Peyer's patch (tissue), 4 donors: ENCODE measurements at places on chromosomes 6 and 20. TPM values are rescaled to one million over a fixed set of nuclear protein-coding genes. Genes with fewer than 3 reads are reported as not detected.
A peak's percentile ranks its signal among the peaks of the same experiment; 100 is the strongest.

Gene CCM2L
- total RNA-seq: 5.3 TPM

Gene HSD17B8
- 52.5 TPM for total RNA-seq

Gene B3GALT4
- 33.1 TPM for total RNA-seq

Gene RNF182
- not detected for total RNA-seq

- H3K4me1 ChIP-seq: no peaks in the 10 kb centered on the region
- no peak for DNase-seq
- H3K4me3 ChIP-seq: no peak overlapping the region
- H3K27ac ChIP-seq: no peak overlapping the region
Measured at GRCh38 chr6:127807806-127808517, 92.9 kb downstream of the THEMIS start.

GRCh38 chr6:32738126-32738525 is 3.1 kb upstream of the HLA-DQA2 start:
- no peak for DNase-seq
- H3K4me3 ChIP-seq: no peak overlapping the region
- no peak overlapping the region for H3K27ac ChIP-seq
- H3K36me3 ChIP-seq: no peaks in the 10 kb centered on the region
- no peaks in the 10 kb centered on the region for H3K4me1 ChIP-seq
- H3K27me3 ChIP-seq: no peaks in the 10 kb centered on the region

- H3K4me1 ChIP-seq: no peaks in the 10 kb centered on the region
- H3K27ac ChIP-seq: no peak overlapping the region
- H3K4me3 ChIP-seq: no peak overlapping the region
- no peaks in the 10 kb centered on the region for H3K27me3 ChIP-seq
Measured at GRCh38 chr6:156557251-156557910, 219.8 kb upstream of the ARID1B start.

- no peaks in the 10 kb centered on the region for H3K4me1 ChIP-seq
- DNase-seq: peak; percentile 52
- peak overlapping the region; percentile 95 for H3K27ac ChIP-seq
- H3K36me3 ChIP-seq: peaks cover 28% of the 10 kb centered on the region
Measured at GRCh38 chr6:43628393-43629103, 516 bp downstream of the GTPBP2 start.

DNA sequence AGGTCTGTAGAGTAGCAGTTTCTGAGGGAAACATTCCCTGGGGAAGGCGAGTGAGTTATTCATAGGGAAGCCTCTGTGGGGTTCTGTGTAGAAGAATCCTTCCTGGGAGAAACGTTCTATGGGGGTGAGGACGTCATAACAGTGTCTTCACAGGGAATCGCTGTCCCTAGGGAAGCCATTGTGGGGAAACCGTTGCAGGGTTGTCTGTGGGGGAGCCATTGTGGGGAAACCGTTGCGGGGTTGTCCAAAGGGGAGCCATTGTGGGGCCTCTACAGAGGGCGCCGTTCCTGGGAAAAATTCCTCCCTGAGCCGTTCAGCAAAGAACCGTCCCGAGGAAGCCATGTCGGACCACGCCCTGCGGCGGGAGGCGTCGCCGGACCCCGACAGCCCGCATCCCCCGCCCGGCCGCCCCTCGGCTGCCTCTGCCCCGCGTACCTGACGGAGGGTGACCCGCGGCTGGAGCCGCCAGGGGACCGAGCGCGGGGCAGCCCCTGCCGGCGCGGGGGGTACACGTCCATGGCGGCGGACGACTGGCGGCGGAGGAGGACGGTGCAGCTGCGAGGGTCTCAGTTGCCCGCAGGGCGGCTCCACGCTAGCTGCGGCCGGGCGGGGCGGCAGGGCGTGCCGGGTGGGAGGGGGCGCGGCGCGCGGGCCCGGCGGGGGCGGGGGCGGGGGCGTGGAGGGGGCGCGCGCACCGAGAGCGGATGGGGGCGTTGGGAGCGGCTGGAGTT is at the start of gene DNAAF9:
DNAAF9 (minus strand) TSS at position 630 of the 731 bp plus-strand sequence; CDS start at position 518, 112 bp downstream.
- H3K36me3 ChIP-seq: no peaks in the 10 kb centered on the region
- no peaks in the 10 kb centered on the region for H3K27me3 ChIP-seq
- H3K4me1 ChIP-seq: peaks cover 3% of the 10 kb centered on the region
- H3K4me3 ChIP-seq: peak within 1 kb of the TSS; percentile 84
- peak; percentile 69 for DNase-seq

DNA sequence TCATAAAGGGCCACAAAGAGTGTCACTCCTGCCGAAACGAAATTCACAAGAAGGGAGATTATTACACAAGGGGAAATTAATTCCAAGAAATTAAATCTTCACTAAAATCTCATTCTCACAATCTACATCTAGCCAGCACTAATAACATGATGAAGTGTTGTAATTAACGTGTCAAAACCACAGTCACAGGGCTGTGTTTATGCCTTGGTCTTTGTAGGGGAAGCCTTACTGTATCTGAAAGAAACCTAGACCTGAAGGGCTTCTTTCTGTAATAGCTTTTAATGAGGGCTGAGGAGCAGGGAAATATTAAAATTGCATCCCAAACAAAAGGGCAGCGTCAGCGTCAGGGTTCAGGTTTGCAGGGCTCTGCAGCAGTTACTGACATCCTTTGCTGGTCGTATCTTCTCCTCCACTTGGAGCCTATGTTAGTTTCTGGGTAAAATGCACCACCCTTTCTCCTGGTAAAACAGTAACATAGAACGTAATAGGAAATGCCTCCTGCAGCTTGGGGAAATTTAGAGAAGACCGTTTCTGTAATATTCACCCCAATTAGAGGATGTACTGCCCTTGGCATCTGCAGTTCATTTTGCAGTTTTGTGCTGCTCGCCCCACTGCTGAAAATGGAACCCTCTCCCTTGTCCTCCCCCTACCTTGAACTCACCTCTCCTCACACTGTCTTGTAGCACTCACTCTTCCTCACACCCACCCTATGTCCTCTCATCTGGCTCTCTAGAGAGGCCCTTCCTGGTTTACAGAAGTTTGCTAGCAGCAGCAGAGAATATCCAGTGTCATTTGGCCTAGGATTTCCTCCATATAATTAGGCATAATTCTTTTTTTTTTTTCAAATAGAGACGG is 109.0 kb upstream of the TRAF3IP2 start:
- no peak overlapping the region for H3K4me3 ChIP-seq
- H3K27me3 ChIP-seq: no peaks in the 10 kb centered on the region
- H3K27ac ChIP-seq: no peak overlapping the region
- peaks cover 2% of the 10 kb centered on the region for H3K4me1 ChIP-seq
- DNase-seq: no peak

GRCh38 chr6:161300823-161301222 is 27.0 kb upstream of the AGPAT4 start:
- H3K27me3 ChIP-seq: no peaks in the 10 kb centered on the region
- no peak overlapping the region for H3K27ac ChIP-seq
- H3K4me3 ChIP-seq: no peak overlapping the region
- no peak for DNase-seq
- no peaks in the 10 kb centered on the region for H3K4me1 ChIP-seq

DNA sequence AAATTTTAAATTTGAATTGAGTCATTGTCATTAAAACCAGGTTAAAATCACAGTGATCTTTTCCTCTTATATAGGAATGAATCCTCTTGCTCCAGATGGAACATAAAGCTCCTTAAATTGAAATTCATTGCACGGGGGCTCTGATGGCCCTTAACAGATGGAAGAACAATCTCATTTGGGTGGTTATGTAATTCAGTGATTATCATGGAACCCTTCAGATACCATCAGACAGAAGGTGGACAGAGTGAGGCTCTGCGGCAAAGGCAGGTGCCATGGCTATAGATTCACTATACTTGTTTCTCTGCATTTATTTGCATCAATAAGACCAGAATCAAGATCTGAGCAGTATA is 17.8 kb upstream of the RNF182 start:
- H3K27me3 ChIP-seq: no peaks in the 10 kb centered on the region
- no peak for DNase-seq
- no peak overlapping the region for H3K27ac ChIP-seq
- no peaks in the 10 kb centered on the region for H3K4me1 ChIP-seq

- H3K4me1 ChIP-seq: no peaks in the 10 kb centered on the region
- H3K36me3 ChIP-seq: peaks cover 3% of the 10 kb centered on the region
- no peaks in the 10 kb centered on the region for H3K27me3 ChIP-seq
Measured at GRCh38 chr20:36248836-36249235, 12.6 kb downstream of the AAR2 start.

DNA sequence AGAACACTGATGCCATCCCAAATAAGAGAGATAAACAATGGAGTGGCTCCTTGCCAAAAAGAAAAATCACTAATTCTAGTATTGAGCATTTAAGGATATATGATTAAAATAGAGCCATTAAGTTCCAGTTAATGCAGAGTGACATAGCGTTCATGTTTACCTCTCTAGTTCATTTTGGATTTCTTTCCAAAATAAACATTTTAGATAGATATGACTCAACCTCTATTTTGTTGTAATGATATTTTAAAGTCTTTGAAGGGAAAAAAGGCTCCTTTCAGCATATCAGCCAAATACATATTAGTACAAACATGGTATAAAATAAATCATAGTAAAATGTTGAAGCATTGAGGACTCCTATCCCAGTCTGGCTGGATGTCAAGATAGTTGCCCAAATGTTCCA is 33.4 kb downstream of the RWDD2A start:
- DNase-seq: no peak
- no peaks in the 10 kb centered on the region for H3K36me3 ChIP-seq
- H3K27me3 ChIP-seq: no peaks in the 10 kb centered on the region
- no peak overlapping the region for H3K27ac ChIP-seq

DNA sequence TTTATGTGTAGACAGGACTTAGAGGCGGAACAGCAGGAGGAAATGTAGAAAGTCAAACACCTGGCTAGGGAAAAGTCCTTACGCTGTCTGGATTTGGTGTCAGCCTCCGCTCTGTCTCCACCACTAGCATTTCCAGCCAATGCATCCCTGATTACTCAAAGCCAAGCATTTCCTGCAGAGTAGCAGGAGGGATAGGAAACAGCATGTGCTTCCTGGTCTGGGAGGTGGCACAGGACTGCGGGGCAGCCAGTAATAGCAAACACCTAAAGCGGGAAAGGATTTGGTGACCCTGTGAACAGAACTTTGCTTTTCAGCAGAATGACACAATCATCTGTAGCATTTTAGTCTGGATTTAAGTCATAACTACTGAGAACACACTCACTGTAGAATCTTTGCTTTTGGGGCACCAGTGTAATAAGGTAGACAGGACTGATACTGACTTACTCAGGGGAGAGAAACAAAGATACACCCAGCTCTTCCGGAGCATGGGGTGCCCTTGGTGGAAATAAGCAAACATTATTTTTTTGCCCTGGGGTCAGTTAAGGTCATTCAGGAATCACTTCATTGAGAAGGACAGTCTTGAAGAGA is 133.3 kb upstream of the AHI1 start:
- H3K27me3 ChIP-seq: no peaks in the 10 kb centered on the region
- H3K4me1 ChIP-seq: no peaks in the 10 kb centered on the region
- no peak for DNase-seq
- no peak overlapping the region for H3K27ac ChIP-seq
- H3K36me3 ChIP-seq: no peaks in the 10 kb centered on the region
- no peak overlapping the region for H3K4me3 ChIP-seq

DNA sequence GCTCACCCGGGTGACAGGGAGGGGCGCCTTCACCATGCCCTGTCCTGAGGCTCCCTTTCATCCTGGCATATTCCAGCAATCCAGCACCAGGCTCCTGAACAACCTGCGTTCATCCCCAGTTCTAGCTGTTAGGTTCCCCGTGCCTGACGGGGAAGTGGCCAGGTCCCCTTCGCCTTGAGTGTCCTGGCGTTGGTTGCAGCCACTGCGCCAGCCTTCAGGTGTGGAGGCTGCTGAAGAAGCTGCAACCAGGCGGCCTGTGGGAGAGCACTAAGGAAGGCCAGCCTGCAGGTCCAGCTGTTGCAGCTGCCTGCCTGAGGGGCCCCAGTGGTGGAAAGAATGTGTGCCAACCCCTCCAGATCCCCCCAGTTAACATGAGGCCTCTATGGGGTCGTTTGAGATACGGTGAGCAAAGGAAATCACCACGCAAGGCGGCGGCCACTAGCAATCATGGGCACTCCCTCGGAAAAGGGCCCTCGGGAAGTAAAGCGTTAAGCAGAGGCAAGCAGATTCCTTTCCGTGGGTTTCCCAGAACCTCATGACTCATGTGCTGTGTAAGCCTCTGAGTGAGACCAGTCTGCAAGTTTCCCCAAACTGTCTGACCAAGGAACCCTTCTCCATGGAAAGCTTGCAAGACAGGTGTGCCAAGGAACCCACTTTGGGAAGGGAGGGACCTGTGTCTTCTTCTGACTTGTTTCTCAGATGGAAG is 320.8 kb downstream of the TAF4 start:
- H3K4me3 ChIP-seq: no peak overlapping the region
- no peak overlapping the region for H3K27ac ChIP-seq
- H3K4me1 ChIP-seq: no peaks in the 10 kb centered on the region
- H3K27me3 ChIP-seq: no peaks in the 10 kb centered on the region
- no peak for DNase-seq
- H3K36me3 ChIP-seq: no peaks in the 10 kb centered on the region

DNA sequence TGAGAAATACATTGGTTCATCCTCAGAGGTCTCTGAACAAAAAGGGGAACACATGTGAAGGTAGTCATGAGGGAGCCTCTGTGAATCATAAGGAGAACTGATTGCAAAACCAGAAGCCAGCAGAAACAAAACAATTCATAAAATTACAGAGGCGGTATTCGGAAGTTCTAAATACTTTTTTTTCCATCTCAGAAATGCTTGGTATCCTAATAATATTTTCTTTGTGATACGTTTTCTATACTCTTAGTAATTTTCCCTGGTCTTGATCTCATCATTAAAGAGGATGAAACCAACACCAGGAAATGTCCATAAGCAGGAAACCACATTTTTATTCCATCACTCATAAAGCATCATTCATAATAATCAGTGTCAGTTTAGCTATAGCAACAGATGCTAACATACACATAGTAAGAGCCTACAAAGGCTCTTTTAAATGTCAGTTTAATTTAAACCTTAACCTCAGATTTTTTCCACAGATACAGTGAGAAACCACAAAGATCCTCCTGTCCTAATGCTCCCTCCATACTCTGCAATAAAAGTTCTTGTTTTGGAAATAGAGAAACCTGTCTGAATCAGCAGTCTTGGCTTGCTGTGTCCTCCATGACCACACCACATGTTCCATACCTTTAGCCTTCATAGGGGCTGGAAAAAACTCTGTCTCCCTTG is 29.2 kb downstream of the SGK1 start:
- no peaks in the 10 kb centered on the region for H3K36me3 ChIP-seq
- no peak for DNase-seq
- no peaks in the 10 kb centered on the region for H3K27me3 ChIP-seq

DNA sequence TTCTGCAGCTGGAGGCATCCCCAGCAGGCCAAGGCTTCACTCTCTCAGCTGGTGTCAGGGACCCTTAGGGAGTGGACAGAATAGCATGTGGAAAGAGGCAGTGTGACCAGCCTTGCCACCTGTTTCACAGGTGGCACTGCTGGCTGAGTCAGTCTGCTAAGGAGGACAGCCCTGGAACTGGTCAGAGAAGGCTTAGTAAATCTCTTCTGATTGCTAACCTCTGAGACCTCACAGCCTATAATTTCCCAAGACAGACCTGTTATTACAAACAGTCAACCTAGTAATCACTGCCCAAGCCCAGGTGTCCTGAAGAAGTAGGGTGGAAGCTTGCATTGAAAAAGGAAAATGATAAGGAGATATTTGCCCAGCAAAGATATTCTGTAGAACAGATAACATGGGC is 26.4 kb upstream of the PAQR8 start:
- H3K27me3 ChIP-seq: no peaks in the 10 kb centered on the region
- no peaks in the 10 kb centered on the region for H3K36me3 ChIP-seq
- no peak for DNase-seq
- no peak overlapping the region for H3K27ac ChIP-seq
- peaks cover 13% of the 10 kb centered on the region for H3K4me1 ChIP-seq
- no peak overlapping the region for H3K4me3 ChIP-seq

- no peaks in the 10 kb centered on the region for H3K27me3 ChIP-seq
- H3K36me3 ChIP-seq: no peaks in the 10 kb centered on the region
- H3K4me3 ChIP-seq: no peak overlapping the region
- no peak for DNase-seq
- H3K4me1 ChIP-seq: no peaks in the 10 kb centered on the region
Measured at GRCh38 chr20:17026346-17026745, 200.5 kb upstream of the PCSK2 start.
